Vein endothelial cell (primary cell): ENCODE measurements at places on chromosomes 5 and 9. TPM values are rescaled to one million over a fixed set of nuclear protein-coding genes. Genes with fewer than 3 reads are reported as not detected.

The PCA3 gene
- total RNA-seq: 0.29 and 0.33 TPM in 2 replicates

The SPATA31C1 gene
- not detected in 2 replicates for total RNA-seq

The BHMT2 gene
- total RNA-seq: 0.65 and 3.0 TPM in 2 replicates

The FOXD4 gene
- total RNA-seq: under 0.01 and 0.19 TPM in 2 replicates

The BTNL8 gene
- not detected in 2 replicates for total RNA-seq

The ABLIM3 gene
- total RNA-seq: 40.5 and 45.9 TPM in 2 replicates

The OR1Q1 gene
- not detected in 2 replicates for total RNA-seq

The GPR21 gene
- total RNA-seq: 1.3 TPM in 2 replicates

The FGF10 gene
- total RNA-seq: not detected in 2 replicates

The PCDHGA10 gene
- total RNA-seq: 8.8 and 9.6 TPM in 2 replicates
